Choroid plexus epithelial cell (primary cell): ENCODE measurements at places on chromosomes 6 and 20.

DNA sequence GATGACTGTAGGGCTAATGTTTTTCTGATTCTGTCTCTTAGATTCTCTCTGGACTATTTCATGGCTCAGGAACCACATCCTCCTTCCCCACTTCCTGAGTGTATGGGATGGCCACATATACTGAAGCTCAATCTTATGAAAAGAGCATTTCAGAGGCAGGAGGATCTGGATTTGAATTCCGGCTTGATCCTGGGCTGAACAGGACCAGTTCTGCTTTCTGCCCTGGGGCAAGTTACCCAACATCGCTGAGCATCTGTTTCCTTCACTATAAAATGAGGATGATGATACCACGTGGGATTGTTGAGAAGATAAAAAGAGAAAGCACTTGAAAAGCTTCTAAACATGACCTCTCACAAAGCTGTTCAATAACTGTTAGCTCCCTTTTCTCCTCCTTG lies 168.4 kb upstream of the TNFAIP3 start:
- no peak for DNase-seq

- peak; percentile 97 for DNase-seq
These were observed 146.2 kb downstream of the COL21A1 start for GRCh38 chr6:56101141-56101553.

GRCh38 chr20:51356871-51357270 lies 185.6 kb downstream of the NFATC2 start:
- DNase-seq = no peak

DNA sequence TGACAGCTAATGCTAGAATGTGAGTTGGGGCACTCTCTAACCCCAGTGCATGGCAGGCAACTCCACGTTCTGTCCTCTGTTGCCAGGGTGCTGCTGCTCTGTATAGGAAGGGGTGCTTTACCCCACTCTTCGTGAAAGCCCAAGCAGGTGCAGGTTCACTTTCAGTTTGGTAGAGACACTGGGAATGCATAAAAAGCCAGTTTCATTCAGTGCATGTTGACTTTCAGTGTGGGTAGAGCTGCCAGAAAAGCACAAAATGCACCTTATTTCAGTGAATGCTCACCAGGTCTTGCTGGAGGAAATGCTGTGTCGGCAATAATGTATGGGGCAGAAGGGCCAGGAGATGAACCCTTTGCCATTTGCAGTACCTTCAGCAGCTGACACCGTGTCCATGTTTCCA lies 62.1 kb upstream of the ADGRB3 start:
- no peak for DNase-seq

- no peak for DNase-seq
These were observed 11.1 kb downstream of the CRISP1 start for GRCh38 chr6:49855221-49855620.

- DNase-seq = no peak
These were observed 145.5 kb upstream of the TOP1 start for GRCh38 chr20:40883097-40883496.

- no peak for DNase-seq
These were observed 588.0 kb upstream of the CDH4 start for GRCh38 chr20:60664106-60664505.

GRCh38 chr6:2534406-2535042 lies 216.2 kb downstream of the MYLK4 start:
- peak; percentile 82 for DNase-seq

DNA sequence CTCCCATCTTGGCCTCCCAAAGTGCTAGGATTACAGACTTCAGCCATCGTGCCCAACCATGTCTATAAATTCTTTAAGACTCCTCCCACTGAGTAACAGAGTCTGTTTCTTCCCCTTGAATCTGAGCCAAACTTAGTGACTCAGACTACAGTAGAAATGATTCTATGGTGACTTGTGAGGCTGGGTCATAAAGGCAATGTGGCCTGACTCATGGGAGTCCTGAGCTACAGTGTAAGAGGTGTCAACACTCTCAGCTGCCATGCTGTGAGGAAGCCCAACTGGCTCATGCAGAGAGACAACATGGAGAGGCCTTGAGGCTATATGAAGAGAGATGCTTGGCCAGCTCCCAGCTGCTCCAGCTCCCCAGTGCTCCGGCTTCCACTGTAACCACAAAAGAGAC lies 5.2 kb upstream of the NRSN2 start:
- DNase-seq = peak; percentile 92
